ENCODE measurements at places on chromosomes 7 and 10. TPM values are rescaled to one million over a fixed set of nuclear protein-coding genes. Genes with fewer than 3 reads are reported as not detected.

- no peak for DNase-seq
These were observed 90.1 kb upstream of the DNAAF5 start for GRCh38 chr7:636396-636795.

DNA sequence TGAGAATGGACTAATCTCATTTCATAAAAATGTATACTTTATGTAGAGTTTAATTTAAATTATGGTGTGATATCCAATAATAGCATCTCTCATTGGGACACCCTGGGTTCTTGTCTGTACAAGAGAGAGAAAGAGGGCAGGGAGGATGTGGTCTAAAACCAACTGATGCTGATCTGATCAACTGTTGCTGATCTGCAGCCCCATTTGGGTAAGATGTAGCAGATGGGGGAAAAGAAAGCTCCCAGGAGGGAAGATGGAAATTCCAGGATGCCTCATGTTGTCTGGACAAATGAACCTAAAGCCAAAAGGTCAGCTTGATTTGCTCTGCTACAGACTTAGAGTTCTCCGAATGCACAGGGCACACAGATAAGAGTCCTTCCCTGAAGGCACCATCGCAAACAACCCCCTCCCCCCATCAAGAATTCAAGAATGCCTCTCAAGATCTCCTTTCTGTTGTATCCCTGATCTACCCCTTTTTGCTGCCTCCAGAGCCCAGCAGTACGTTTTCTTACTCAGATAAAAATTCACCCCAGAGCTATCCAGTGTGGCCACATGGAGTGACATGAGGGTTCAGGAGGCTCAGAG is 171.4 kb upstream of the INHBA start:
- no peak for DNase-seq

GRCh38 chr10:124917428-124918190 is 24.3 kb upstream of the ZRANB1 start:
- peak; percentile 38 for DNase-seq

DNA sequence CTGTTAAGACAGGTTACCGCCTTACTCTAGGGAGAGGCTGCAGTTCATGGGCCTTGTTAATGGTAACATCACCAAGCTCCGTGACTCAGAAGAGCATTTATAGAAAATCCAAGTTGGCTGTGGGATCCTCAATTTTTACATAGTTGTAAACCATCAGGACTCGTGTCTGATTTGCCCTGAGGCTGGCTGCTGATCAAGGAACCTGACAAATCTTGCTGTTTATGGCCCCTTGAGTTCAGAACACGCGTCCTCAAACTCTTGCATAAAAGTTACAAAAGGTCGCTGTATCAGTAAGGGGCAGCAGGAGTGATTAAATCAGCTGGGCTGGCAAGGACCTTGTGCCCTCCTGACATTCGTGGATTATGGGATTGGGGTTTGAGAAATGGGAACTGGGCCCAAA is 4.6 kb downstream of the SLC13A4 start:
- no peak for DNase-seq

GRCh38 chr7:140519007-140519399 is 39.7 kb upstream of the MKRN1 start:
- DNase-seq, result no peak

DNA sequence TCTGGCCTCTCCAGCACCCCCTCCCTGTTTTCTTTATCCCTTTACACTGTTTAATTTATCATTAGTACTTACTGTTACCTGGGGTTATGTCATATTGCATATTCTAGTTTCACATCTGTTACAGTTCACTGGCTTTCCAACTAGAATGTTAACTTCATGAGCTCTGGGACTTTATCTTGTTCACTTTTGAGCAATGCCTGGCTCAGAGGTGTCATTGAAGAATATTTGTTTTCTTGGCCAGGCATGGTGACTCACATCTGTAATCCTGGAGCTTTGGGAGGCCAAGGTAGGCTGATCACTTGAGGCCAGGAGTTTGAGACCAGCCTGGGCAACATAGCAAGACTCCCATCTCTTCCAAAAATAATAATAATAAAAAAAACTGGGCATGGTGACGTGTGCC is 40.7 kb downstream of the LRGUK start:
- no peak for DNase-seq

- DNase-seq, result no peak
These were observed 15.5 kb upstream of the TRIL start for GRCh38 chr7:28973591-28973990.

Gene MMD2
- total RNA-seq, result not detected

Gene NEUROG3
- total RNA-seq, result not detected

Data from left ventricle myocardium superior (tissue), 1 donor.